ENCODE measurements at places on chromosomes 1 and 21.

DNA sequence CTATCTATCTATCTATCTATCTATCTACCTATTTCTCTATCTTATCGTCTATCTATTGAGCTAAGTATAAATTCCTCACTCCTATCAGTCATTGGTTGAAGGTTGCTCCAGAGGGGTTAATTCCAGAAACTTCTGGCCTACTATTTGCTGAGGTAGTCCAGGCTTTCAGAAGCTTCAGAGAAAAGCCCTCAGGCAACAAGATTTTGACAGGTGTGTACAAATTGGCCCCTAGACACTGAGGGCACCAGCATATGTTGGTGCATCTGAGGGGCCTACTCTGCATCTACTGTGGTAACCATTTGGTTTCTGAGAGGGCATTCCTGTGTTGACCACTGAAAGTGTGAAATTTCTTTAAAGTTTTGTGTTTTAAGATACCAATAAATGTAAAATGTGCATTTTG is 265.2 kb upstream of the B3GALT2 start:
- DNase-seq: no peak

- DNase-seq: no peak
Observed at GRCh38 chr1:23751050-23751814, 8.0 kb downstream of the ELOA start.

- DNase-seq: no peak
Observed at GRCh38 chr1:3219005-3219790, 150.2 kb downstream of the PRDM16 start.

- no peak for DNase-seq
Observed at GRCh38 chr1:104760017-104760416, 1010.3 kb downstream of the AMY1C start.

- DNase-seq: no peak
Observed at GRCh38 chr1:146032631-146033219, 11.2 kb upstream of the HJV start.

DNA sequence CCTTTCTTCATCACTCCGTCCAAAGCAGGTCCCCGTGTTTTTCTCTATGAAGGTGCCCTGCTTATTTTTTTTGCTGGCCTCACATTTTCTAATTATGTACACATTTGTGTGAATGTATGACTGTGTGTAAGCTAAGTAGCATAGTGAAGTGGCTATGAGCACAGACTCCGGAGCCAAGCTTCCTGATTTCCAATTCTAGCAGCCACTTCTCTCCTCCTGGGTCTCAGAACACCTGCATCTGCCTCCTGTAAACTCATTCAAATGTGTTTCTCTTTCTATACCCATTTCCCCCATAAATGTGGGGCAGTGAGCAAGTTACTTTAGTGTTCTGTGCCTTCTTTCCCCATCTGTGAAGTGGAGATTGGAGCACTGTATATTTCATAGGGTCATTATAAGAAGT is 2.1 kb downstream of the SLAMF6 start:
- DNase-seq: no peak

DNA sequence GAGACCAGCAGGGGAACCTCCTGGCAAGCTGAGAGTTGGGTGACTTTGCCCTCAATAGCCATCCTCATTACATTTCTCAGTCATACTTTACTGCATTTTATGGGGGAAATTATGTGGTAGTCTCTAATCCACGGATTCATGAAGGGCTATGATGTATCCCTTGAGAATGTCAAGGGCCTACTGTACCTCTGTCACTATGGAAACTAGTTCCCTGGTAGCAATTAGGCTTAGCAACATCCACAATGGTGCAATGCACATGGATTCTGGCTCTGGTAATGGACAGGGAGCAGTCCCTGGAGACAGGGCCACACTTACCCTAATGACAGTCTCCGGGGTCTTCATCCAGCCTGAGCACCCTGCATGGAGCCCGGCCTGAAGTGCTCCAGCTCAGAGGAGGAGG is 26.5 kb downstream of the LRRN2 start:
- DNase-seq: no peak

GRCh38 chr1:61274939-61275338 is 192.6 kb downstream of the NFIA start:
- DNase-seq: no peak

GRCh38 chr21:27776925-27777553 is 810.2 kb upstream of the ADAMTS5 start:
- DNase-seq: no peak

DNA sequence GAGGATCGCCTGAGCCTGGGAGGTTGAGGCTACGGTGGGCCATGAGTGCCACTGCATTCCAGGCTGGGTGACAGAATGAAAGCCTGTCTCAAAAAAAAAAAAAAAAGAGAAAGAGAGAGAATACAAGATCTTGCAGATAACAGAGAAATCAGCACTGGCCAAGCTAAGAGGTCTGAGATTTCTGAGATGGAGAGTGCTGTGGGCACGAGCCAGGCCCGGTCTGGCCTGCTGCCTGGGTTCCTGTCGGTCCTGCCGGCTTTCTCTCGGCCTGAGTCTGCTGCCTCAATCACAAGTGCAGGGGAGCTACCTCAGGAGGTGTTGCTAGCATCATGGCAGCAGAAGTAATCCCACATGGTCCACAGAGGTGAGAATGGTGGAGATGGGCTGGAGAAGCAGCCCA is 19.0 kb downstream of the ADORA1 start:
- no peak for DNase-seq

DNA sequence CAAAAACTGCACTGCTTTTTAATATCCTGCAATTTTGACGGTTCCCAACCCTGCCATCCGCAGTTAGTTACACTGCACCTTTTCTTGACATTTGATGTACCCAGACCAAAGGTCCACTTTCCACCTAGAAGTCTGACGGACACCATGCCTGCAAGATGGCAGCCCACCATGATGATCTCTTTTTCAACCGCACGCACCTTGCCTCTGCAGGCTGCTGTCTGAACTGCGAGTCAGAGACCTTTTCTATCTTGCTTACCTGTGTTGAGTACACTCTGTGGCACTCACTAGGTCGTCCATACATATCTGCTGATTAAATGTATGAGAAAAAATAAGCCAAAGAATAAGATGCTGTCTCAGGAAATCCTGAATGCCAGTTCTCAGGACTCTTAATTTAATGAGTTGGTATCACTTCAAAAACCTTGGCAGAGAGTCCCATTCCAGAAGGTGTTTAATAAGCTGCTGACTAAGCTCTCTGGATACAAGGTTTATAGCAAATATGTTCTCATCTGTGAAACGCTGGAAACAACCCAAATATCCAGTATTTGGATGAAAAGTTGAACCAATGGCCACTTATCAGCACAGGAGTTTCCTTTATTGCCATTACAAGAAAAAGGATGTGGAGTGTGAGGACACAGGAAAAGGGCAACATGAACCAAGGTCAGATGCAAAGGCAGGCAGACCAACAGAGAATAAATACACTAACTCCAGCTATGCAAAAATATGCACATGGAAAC is 37.9 kb downstream of the GNG12 start:
- no peak for DNase-seq

GRCh38 chr21:45979651-45980050 is 1.9 kb upstream of the COL6A1 start:
- no peak for DNase-seq

- no peak for DNase-seq
Observed at GRCh38 chr1:6672558-6672957, 29.1 kb downstream of the DNAJC11 start.

GRCh38 chr1:178619042-178619927 is 105.8 kb upstream of the RALGPS2 start:
- DNase-seq: no peak

- no peak for DNase-seq
Observed at GRCh38 chr1:69569175-69569541, 1.4 kb downstream of the LRRC7 start.

GRCh38 chr1:216478238-216478637 is 55.0 kb upstream of the USH2A start:
- DNase-seq: no peak

All from T follicular helper cell (primary cell).